ENCODE measurements at places on chromosomes 4 and X. TPM values are rescaled to one million over a fixed set of nuclear protein-coding genes. Genes with fewer than 3 reads are reported as not detected.

DCX gene
- total RNA-seq: not detected

GLRB gene
- 1.9 TPM for total RNA-seq

RAB40AL gene
- 1.4 TPM for total RNA-seq

GYG2 gene
- 18.0 TPM for total RNA-seq

MAGEA12 gene
- total RNA-seq: not detected

GAGE12E gene
- total RNA-seq: not detected

ATOH1 gene
- total RNA-seq: not detected

TCEAL9 gene
- total RNA-seq: 56.1 TPM

OTC gene
- 0.87 TPM for total RNA-seq

NMU gene
- total RNA-seq: not detected

EREG gene
- not detected for total RNA-seq

UGT2A1 gene
- not detected for total RNA-seq

ERAS gene
- not detected for total RNA-seq

PITX2 gene
- total RNA-seq: not detected

CLDN2 gene
- total RNA-seq: 0.21 TPM

TNIP3 gene
- not detected for total RNA-seq

DCHS2 gene
- not detected for total RNA-seq

USP27X gene
- 2.2 TPM for total RNA-seq

DNA sequence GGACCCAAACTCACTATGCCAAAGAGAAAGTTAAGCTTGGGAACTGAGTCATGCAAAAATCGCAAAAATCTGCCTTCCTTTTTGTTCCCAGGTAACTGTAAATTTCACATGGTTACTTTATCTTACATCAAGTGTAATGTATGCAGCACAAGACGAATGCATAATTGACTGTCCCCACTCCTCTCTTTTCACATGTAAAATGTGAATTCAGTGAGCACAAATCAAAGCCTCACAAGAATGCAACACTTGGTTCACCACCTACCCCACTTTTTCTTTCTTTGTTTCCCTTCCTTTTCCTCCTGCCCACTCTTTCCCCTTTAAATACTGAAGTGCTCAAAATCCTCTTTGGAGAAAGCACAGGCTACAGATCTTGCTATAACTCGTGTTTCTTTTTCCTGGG is 53.2 kb downstream of the MAGED4B start:
- no peak for DNase-seq

GRCh38 chr4:63563288-63564014 is 845.8 kb downstream of the TECRL start:
- no peak for DNase-seq

GRCh38 chr4:39118034-39118658 is 56.1 kb downstream of the KLHL5 start:
- DNase-seq: no peak

- no peak for DNase-seq
Measured at GRCh38 chr4:87026800-87027495, 92.1 kb downstream of the AFF1 start.

- no peak for DNase-seq
Measured at GRCh38 chr4:79882806-79883205, 190.2 kb downstream of the ANTXR2 start.

GRCh38 chr4:1763550-1764080 is 29.5 kb upstream of the FGFR3 start:
- peak; percentile 11 for DNase-seq

DNA sequence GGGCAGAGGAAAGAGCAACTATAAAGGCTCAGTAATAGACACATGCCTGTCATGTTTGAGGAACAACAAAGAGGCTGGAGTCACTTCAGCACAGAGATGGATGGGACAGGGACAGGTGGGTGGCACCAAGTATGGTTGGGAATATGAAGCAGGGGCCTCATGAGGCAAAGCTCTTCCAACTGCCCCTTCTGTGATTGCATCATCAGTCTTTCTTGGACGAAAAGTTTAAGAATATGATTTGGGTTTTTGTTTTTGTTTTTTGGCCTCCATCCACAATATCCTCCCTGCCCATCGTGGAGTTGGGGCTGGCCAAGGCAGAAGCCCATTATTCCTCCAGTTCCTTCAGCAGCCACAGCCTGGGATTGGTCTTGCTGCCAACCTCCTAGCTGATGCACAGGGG is 34.4 kb downstream of the SAGE1 start:
- no peak for DNase-seq

GRCh38 chrX:31845003-31845402 is 773.2 kb upstream of the FTHL17 start:
- DNase-seq: no peak

- DNase-seq: no peak
Measured at GRCh38 chr4:47646372-47646771, 161.3 kb downstream of the ATP10D start.

- no peak for DNase-seq
Measured at GRCh38 chr4:70062000-70062399, 11.8 kb downstream of the HTN1 start.

DNA sequence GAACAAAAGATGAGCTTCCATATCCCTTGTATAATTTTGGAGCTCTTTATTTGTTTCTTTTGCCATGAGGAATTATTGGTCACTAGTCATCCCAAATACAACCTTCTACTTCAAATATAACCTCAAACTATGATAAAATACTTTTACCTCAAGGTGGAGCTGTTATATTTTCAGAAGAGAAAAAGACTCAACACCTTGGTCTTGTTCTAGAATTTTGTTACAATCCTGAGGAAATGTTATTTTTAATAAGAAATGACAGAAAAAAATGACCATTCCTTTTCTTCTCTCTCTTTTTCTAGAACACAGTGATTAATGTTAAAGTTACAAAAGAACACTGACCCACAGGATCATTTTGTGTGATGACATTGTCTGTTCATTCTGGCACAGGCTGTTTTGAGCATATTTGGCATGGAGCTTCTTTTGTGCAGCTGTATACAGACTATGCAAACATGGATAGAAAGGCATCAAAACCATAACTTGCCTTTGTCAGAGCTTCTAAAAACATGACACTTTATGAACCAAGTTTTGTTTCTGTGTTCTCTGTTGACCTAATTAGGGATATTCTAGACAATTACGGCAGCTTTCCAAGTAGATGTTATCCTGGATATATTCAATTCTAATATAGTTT is 159.6 kb upstream of the CTSO start:
- no peak for DNase-seq

GRCh38 chrX:117511379-117511778 is 605.2 kb downstream of the KLHL13 start:
- no peak for DNase-seq

GRCh38 chr4:90641861-90642599 is 514.8 kb downstream of the CCSER1 start:
- no peak for DNase-seq

- peak; percentile 20 for DNase-seq
Measured at GRCh38 chrX:154019633-154020528, at the start of gene IRAK1. TSS of gene IRAK1 (minus strand) at chrX:154019902. CDS start at chrX:154019812, 90 bp downstream.

DNA sequence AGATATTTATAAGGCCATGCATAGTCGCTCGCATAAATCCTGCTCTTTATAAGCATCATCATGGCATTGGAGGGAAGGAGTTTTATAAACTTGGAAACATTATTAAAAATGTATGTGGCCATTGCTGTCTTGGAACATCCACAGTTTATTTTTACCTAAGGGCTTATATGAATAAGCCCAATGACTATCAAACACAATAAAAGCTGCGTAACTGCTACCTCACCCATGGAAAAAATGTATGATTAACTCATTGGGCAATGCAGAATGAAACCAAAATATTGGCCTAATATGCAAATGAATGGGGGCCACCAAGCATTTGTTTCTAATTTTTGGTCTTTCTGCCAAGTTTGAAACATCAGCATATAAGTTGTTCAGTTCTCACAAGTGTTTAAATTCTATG is 19.1 kb downstream of the GEMIN8 start:
- DNase-seq: no peak

DNA sequence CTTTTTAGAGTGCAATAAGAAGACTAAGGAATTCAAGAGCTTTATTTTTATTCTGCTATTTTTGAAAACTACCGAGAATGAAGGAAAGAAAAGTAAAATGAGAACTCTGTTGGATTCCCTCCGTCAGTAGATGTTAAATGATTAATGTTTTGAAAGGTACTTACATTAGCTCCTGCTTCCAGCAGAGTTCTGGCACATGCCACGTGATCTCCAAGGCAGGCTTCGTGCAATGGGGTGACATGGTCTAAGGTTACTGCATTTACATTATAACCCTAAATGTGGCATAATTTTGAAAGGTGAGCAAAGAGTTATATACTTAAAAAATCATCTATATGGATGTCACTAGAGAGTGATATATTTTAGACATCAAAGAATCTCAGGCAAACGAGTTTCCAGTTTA is 26.8 kb upstream of the SPATA4 start:
- DNase-seq: no peak

DNA sequence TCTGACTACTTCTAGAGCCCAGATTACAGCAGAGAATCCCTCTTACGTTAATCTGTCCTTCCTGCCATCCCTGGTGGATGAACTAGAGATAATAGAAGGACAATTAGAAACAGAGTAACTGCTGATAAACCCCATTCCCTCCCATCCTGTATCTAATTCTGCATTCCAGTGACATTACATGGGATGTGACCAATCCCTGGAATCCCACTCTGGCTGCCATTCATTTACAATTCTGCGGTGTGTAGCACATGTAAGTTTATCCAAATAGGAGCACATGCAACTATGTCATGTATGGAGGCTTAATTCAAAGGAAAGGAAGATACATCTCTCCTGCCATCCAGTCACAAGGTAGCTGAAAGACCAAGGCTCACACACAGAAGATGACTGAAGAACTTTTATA is 339.5 kb downstream of the GPAT3 start:
- DNase-seq: no peak

GRCh38 chr4:11525085-11525484 is 96.4 kb upstream of the HS3ST1 start:
- no peak for DNase-seq

GRCh38 chr4:16075061-16075460 is 8.8 kb downstream of the PROM1 start:
- DNase-seq: no peak

- no peak for DNase-seq
Measured at GRCh38 chrX:147739196-147739595, 172.5 kb upstream of the FMR1 start.

- no peak for DNase-seq
Measured at GRCh38 chrX:109760922-109761250, 27.8 kb upstream of the ACSL4 start.

- no peak for DNase-seq
Measured at GRCh38 chrX:67613366-67613765, 69.5 kb downstream of the AR start.

GRCh38 chr4:125732632-125733031 is 417.9 kb downstream of the FAT4 start:
- DNase-seq: no peak

- DNase-seq: no peak
Measured at GRCh38 chr4:26127851-26128337, 192.9 kb upstream of the RBPJ start.

- DNase-seq: no peak
Measured at GRCh38 chr4:74953647-74954046, 20.7 kb downstream of the PARM1 start.

DNA sequence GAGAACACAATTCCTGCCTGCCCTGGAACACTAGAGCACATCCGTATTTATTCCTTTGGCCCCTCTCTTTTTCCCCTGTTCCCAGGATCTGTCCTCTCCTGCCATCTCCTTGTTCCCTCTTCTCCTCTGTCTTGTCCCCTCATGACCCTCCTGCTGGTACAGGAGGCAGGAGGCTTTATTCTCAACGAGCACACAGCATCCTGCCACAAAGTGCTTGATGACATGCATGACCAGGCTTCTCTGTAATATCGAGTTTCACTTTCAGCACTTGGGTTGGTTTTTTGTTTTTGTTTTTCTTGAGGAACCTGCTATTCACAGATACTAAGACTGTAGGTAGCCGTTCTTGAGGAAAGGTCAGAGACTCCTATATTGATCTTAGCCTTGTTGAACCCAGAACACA is 35.3 kb downstream of the NALF2 start:
- DNase-seq: no peak

DNA sequence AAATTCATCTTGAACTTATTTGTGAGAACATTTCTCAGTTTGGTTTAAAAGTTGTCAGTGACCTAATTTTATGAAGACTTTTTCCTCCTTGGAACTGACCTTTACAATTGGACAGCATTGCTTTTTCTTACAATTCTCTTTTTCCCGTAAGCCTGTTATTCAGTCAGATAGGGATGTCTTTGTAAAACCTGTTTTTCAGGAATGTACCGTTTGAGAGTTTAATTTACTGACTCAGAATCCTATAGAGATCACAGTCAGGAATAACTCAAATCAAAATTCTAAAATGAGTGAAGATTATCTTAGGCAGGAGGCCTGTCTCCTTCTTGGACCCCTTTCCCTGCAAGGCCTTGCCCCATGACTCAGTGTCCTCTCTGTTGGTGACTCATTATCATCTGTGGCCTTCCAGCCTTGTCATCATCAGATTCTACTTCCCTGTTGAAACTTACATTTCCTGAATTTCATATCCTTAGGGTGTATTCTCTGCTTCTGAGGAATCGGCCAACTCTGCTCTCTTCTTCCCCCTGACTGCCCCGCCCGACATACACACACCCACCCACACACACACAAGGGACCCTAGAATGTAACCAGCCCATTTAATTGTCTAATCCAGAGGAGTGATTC is 99.8 kb downstream of the ARHGAP10 start:
- DNase-seq: peak; percentile 67

- no peak for DNase-seq
Measured at GRCh38 chr4:90876296-90876695, 749.1 kb downstream of the CCSER1 start.

GRCh38 chr4:123621072-123621705 is 224.6 kb downstream of the SPRY1 start:
- peak; percentile 7 for DNase-seq

Measured in tibial nerve (tissue), 4 donors.